ENCODE measurements at places on chromosomes 2 and 18.
A peak's percentile ranks its signal among the peaks of the same experiment; 100 is the strongest.

- DNase-seq = no peak
These were observed 24.2 kb downstream of the TET3 start for GRCh38 chr2:74008761-74009395.

DNA sequence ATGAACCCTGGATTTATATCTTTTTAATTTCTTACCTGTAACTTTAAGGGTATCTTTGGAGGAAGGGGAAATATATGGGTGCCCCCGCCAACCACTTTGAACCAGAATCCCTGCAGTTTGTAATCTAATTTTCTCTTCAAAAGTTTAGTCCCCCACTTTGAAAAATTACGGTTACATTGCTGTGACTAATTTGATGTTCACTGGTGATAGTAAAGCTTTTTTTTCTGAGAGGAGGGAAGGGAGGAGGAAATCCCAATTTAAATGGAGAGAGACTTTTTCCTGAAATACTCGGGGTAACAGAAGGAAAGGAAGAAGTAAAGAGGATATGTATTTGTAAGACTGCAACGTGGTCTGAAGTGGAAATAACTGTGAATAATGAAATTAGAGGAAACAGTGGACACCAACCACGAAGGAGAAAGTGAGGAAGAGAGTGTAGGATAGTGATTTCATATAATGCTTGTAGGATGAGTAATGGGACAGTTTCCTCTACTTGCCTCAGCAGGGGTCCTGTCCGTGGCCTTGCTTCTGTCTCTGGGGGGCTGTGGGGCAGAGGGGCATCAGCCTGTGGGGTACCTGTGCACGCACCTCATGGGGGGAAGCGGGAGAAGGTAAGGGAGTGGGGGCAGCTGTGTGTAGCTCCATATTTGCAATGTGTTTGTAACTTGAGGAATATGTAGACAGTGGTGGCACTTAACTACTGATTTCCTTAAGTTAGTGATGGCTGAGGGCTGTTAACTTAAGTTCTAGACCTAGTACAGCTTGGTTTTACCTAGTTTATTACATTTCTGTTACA is 161.1 kb downstream of the LTBP1 start:
- DNase-seq = no peak

- DNase-seq = no peak
These were observed 213.0 kb downstream of the PIEZO2 start for GRCh38 chr18:10936176-10937053.

GRCh38 chr2:85662899-85663593 is 5.0 kb downstream of the SFTPB start:
- no peak for DNase-seq

DNA sequence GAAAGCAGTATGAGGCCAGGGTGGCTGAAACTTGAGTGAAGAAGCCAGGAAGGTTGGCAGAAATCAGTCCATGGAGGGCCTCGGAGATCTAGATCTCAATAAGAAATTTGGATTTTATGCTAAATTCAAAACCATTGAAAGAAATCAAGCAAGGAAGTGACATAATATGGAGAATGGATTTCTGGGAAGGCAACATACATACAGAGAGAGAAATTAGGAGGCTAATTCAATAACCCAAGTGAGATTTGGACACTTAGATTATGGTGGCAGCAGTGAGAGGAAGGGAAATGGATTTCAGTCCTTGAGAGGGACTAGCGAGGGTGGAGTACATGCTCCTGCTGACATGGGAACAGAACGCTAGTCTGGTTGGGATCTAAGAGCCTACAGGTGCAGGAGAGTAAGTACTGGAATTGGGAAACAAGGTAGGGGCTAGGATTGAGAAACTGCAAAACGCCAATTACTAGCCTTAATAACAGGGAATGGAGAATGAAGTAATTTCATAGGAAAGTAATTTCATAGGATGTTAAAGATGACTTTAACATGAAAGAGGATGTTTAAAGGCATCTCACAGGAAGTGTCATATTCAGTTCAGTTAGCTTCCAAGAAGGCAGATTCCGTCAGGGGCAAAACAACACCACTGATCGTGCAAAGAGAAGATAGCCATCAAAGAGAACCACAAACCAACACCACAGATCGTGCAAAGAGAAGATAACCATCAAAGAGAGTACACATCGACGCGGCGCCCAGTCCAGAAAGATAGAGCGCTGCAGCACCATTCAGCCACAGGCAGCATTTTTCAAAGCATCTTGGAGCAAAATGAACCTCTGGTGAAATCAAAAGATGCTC is 27.2 kb downstream of the CDKL4 start:
- peak; percentile 67 for DNase-seq

DNA sequence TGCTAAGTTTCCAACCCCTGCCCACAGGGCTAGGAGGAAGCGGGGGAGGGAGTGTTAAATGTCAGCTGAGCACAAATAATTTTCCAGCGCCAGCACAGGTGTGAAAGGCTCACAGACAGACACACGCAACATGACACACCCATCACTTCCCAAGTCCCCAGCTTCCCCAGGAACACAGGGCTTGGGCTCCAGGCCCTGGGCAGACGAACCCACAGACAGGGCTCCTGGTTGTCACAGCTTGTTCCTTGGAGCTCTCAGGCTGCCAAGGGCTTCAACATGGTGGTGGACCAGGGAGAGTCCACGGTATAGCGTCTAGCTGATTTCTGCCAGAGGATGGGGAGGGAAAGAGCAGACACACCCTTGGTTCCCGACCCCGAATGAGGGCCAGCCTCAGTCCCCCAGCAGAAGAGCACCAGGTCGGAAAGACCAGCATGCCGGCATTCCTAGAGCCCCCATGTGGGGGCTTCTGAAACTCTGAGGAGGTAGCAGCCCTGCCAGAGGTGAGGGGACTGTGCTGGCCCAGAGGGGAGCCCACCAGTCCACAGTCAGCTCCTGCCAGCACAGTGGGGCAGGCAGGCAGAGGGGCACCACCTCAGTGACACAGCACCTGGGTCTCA is 1.9 kb downstream of the DUSP2 start:
- peak; percentile 51 for DNase-seq

GRCh38 chr2:84906900-84907714 is 1.7 kb downstream of the TMSB10 start:
- no peak for DNase-seq

- no peak for DNase-seq
These were observed 24.4 kb upstream of the FRZB start for GRCh38 chr2:182890773-182891378.

DNA sequence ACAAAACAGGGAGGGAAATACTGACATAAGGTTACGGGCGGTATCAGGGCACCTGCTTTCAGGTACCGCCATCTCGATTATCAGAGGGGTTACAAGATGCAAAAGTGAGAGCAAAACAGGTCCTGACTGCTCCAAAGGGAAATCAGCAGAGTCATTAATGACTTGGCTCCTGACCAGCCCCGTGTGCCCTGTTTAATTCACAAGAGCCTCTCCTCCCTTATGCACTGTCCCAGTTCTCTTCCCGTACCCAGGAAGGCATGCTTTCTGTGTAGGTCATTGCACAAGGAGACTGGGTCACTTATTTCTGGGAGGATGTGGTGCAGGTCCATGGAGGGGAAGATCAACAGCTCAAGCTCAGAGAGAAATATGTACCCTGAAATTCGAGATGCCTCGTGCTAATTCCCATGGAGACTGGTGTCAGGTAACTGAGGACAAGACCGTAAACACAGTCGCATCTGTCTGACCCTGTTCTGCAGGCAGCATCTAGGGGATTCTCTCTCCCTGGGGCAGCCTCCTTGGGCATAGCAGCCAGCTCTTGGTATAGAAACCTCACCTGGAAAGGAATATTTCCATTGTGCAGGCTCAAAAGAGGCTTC is 79.9 kb downstream of the HNRNPLL start:
- DNase-seq = no peak

- peak; percentile 24 for DNase-seq
These were observed 129.2 kb downstream of the IKZF2 start for GRCh38 chr2:213021971-213022899.

DNA sequence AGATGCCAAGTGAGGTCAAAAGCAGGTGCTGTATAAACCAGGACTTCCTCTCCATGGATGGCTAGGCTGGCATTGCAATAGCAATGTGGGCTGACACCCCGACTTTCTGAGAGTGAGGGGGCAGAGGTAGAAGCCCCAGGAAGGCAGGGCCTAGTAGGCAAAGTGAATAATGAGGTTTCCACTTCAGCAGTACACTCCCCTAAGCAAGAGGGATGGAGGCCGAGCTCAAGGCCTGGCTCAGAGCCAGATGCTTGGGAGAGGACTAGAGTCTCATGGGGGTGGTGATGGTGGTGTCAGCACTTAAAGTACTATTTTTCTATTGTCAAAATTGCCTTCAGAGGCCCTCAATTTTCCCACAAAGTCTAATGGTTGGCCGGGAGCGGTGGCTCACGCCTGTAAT is 41.6 kb upstream of the HK2 start:
- no peak for DNase-seq

DNA sequence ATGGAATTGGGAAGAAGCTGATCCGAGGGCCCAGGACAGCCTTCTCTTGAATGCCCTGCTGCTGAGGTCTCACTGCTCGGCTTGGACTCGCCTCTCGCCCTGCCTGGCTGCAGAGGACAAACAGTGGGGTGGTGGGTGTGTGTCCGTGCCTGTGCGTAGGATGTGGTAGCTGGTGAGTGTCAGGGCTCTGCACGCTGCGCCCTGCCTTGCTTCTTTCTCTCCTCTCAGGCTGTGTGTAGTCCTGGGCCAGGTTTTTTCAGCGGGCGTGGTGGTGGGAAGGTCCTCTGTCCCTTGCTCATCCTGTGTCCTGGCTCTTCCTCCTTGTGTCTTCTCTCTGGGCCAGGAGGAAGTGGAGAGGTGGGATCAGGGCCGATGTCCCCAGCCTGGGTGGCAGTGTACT is 44.8 kb downstream of the RRM2 start:
- no peak for DNase-seq

DNA sequence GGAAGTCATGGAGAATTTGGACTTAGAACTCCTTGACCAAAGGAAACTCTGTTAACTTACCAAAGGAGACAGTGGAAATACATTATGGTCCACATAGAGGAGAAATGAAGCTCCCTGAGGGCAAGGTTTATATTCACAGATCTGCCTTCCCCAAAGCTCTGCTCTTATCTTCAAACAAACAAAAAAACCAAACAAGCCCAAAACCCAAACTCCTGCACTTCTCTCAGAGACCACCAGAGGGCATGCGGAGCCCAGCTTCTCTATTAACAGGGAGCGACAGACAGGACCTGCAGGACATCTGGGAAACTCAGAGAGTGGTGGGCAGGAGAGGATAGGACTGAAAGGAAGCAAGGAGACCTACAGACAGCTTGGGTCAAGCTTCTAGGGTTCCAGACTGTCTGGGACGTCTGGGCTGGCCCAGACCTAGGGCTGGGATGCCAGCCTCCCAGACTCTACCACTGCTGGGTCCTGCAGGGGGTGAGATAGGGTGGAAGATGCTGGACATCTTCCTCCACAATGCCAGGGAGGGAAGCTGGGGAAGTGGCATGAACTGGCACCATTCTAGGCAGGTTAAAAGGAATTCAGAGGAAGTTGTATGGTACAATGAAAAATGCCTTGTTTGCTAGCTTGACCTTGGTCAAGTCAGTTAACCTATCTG is 4.0 kb upstream of the WNT10A start:
- DNase-seq = peak; percentile 62

DNA sequence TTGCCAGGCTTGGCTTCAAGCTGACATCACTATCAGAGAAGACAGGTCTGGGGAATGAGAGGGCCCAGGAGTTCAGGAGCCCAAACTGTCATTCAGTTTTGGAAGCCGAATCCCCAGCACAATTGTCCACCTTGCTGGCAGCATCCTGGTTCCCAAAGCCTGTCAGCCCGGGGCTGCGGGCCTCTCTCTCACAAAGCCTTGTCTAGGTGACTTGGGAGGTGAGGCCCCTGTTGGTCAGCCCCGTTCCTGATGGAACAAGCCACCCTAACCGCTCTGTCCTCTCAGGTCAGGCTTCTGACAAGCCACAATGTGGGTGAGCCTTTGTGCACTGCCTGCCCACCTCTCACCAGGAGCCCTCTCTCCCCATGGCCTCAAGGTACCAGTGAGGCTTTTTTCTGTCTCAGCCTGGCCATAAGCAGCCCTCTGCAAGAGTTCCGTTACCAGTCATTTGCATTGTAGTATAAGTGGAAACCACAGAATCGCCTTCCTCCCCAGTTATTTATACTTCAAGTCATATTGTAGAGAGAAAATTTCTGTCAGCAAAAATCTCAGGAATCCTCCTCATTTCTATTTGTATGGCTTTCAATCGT is 100.6 kb downstream of the MSH2 start:
- no peak for DNase-seq

DNA sequence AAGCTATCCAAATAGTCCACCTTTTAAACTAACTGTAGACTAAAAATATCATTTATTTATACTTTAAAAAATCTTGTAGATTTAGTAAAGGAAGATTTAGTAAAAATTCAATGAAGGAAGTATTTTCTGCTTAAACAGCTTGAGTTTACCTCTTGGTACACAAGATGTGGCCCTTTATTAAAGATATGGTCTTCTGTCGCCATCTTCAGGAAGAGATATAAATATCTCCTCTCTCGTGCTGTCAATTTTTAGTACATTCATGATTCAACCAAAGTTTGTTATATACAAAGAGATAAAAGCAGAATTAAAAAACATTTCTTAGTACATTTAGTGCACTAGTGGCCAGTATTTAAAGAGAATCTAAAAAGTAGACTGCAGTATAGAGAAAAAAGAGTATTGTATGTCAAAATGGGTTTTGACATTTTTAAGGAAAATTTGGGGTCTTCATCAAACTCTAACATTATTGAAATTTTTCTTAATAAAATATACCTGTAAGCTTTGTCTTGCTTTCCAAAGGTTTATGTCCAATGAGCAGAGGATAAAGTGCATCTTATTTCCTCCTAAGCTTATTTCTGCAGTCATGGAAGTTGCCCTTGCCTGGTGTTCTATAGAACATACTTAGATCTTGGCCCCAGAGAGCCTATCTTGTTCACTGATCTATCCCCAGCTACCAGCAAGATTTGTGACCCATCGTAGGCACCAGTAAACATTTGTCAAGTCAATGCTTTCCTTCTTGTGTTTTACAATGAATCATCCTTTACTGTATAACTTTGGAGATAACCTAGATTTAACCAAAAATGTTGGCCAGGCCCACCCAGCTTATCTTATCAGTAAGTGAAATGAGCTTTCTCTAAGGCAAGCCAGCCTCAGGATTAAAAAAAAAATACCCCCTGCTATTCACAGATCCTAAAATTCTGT is 18.5 kb upstream of the EML6 start:
- no peak for DNase-seq

GRCh38 chr2:209619782-209620181 is 151.8 kb upstream of the UNC80 start:
- DNase-seq = no peak

DNA sequence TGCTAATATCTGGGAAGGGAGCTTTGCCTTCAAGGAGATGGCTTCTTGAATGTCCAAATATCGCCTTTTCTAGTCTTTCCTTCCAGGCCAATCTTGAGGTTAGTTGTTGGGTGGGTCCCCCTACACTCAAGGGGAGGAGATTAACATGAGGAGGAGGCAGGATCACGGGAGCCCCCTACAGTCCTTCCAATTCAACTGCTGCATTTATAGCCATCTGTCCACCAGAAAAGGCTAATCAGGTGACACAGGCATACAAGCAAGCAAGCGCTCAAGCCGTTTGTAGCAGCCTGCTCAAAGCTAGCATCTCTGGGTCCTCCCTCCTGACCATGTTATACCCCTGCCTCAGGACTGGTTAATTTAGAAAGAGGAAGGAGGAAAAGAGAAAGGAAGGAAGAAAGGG is 87.6 kb downstream of the MRPS9 start:
- DNase-seq = no peak

Data from stimulated activated CD4-positive, alpha-beta T cell treated with anti-CD3 and anti-CD28 coated beads, Interleukin-1b, Interleukin-23, amount 100 ng/mL, for 48 hours (primary cell).